ENCODE measurements at places on chromosomes 4 and X. TPM values are rescaled to one million over a fixed set of nuclear protein-coding genes. Genes with fewer than 3 reads are reported as not detected.

Gene PDZD4
- 8.8 TPM for total RNA-seq

GRCh38 chr4:173502282-173502681, 27.7 kb downstream of the HAND2 start:
- no peak overlapping the region for H3K27ac ChIP-seq
- DNase-seq = no peak
- peaks cover 3% of the 10 kb centered on the region for H3K36me3 ChIP-seq
- H3K4me3 ChIP-seq = no peak overlapping the region

GRCh38 chr4:102826105-102826889, 1.1 kb downstream of the UBE2D3 start:
- H3K4me1 ChIP-seq = peaks cover 39% of the 10 kb centered on the region
- H3K4me3 ChIP-seq = no peak overlapping the region
- no peak for DNase-seq
- H3K27ac ChIP-seq = no peak overlapping the region
- peaks cover 3% of the 10 kb centered on the region for H3K36me3 ChIP-seq

DNA sequence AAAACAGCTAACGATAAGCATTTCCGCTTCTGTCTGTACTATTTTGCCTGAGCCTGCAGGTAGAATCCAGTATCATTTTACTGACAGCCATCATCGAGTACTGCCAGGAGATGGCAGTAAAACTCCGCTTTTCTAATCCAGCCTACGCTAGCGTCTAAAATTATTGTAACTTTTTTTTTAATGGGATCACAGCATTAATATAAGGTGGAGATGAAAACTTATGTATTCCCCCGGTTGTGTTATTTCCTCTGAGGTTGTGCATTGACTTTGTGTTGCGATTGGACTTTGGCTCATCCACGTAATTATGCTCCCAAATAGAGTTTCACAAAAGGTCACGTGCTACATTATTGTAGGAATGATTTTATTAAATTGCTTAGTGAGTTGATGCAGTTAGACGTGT, 248.1 kb downstream of the C4orf33 start:
- no peaks in the 10 kb centered on the region for H3K36me3 ChIP-seq
- peaks cover 38% of the 10 kb centered on the region for H3K4me1 ChIP-seq
- no peak overlapping the region for H3K4me3 ChIP-seq
- no peaks in the 10 kb centered on the region for H3K27me3 ChIP-seq
- DNase-seq = no peak
- no peak overlapping the region for H3K27ac ChIP-seq

DNA sequence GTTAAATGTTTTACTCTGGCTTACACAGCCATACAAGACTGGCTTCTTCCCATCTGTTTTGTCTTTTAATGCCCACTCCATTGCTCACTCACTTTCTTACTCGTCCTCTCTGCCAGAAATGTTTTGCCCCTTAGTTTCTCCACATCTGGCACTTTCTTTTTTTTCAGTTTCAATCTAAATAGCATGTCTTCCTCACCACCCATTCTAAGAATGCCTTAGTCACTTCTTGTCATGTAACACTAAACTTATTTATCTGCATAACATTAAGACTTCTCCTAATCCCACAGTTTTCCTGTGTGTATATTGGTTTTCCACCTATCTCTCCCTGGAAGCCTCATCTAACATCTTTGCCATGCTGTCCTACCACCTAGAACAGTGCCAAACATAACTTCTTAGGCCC, 119.3 kb downstream of the ADAMTS3 start:
- no peak overlapping the region for H3K27ac ChIP-seq
- H3K27me3 ChIP-seq = no peaks in the 10 kb centered on the region
- H3K4me3 ChIP-seq = no peak overlapping the region
- no peaks in the 10 kb centered on the region for H3K36me3 ChIP-seq

GRCh38 chr4:174061026-174061425, 222.4 kb downstream of the FBXO8 start:
- H3K4me1 ChIP-seq = peaks cover 4% of the 10 kb centered on the region
- H3K36me3 ChIP-seq = peaks cover 2% of the 10 kb centered on the region
- DNase-seq = no peak

Gene MGAT4D
- total RNA-seq = not detected

DNA sequence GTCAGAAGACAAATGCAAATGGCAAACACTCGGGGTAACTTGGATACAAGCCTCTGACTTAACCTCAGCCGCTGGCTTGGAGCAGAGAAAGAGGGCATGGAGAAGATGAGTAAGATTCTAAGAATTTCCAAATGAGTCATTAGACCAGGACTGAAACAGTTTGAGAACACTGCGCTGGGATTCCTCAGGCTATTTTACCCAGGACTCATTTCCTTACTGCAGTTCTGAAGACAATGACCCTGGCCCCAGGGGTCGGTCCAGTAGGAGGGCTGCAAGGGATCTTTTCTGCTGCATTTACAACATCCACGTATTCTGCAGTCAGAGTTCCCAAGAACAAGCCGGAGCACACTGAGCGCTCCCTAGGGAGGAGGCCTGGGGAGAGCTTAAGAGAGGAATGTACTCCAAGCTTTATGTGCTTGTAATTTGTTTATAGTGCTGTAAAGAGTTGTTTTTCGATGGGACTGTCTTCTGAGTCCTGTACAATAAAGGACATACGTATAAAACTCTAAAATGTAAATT, 27.3 kb upstream of the SORBS2 start:
- no peaks in the 10 kb centered on the region for H3K36me3 ChIP-seq
- peaks cover 18% of the 10 kb centered on the region for H3K4me1 ChIP-seq
- no peaks in the 10 kb centered on the region for H3K27me3 ChIP-seq

- H3K27ac ChIP-seq = peak overlapping the region; percentile 37
- DNase-seq = no peak
- no peak overlapping the region for H3K4me3 ChIP-seq
- peaks cover 3% of the 10 kb centered on the region for H3K36me3 ChIP-seq
- H3K4me1 ChIP-seq = peaks cover 8% of the 10 kb centered on the region
Measured at GRCh38 chrX:120260369-120260768, 9.8 kb downstream of the ZBTB33 start.

GRCh38 chr4:90165883-90166282, 38.7 kb downstream of the CCSER1 start:
- no peaks in the 10 kb centered on the region for H3K27me3 ChIP-seq
- H3K4me3 ChIP-seq = no peak overlapping the region
- no peaks in the 10 kb centered on the region for H3K36me3 ChIP-seq
- H3K27ac ChIP-seq = no peak overlapping the region
- no peak for DNase-seq
- H3K4me1 ChIP-seq = no peaks in the 10 kb centered on the region

DNA sequence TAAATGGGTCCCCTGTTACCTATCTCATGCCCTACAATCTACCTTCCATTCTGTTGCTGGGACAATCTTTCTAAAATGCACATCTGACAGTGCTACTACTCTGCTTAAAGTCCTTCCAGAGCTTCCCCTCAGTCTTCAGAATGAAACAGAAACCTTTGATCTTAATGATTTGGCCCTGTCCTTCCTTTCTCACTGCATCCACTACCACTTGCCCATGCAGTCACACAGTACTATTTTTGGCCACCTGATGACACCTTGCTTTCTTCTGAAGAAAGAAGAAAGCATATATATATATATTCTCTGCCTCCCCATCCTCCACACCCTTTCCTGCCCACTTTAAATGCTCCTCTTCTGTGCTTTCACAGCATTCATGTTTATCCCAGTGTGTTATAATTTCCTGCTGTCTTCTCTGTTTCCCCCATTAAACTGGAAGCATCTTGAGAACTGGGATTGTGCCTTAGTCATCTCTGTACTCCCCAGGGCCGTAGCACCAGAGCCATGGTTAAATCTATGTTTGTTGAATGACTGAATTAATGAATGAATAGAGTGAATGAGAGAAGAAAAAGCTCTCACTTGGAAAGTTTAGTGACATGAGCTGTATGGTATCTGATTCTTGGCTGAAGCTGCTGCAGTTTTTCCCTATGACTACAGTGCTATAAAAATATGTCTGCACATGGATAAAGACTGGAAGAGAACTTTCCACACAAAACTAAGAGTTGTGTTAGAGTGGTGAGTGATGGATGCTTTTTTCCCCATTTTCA, 56.2 kb downstream of the RTL9 start:
- no peaks in the 10 kb centered on the region for H3K27me3 ChIP-seq
- DNase-seq = no peak
- peaks cover 51% of the 10 kb centered on the region for H3K4me1 ChIP-seq
- H3K4me3 ChIP-seq = no peak overlapping the region
- no peaks in the 10 kb centered on the region for H3K36me3 ChIP-seq

Data from mesothelial cell of epicardium (in vitro differentiated cells).